ENCODE measurements at places on chromosomes 3 and 15.
A peak's percentile ranks its signal among the peaks of the same experiment; 100 is the strongest.

GRCh38 chr3:46539443-46540005 is 26.6 kb downstream of the LRRC2 start:
- DNase-seq = no peak

DNA sequence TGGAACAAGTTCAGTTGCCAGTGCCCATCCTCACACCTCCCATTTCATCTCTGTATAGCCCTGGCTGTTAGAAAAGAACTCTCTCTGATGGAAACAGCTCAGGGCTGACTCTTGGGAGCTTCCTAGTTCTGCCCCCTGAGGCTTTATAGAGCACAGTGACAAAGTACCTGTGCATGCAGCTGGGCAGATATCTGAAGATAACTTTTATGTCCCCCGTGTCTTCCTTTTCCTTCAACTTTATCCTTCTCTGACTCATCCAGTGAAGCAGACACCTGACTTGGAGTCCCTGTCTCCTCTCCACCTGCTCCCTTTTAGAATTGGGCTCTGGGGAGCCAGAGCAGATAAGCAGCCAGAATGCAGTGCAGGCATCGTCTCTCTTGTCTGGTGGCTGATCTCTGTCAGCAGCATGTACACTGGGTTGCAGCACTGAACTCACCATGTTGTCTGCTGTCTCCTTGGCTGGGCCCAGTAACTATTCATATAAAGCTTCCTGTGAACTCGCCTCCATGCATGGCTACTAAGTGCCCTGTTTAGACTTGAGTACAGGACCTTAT is 53.9 kb upstream of the PLXNA1 start:
- no peak for DNase-seq

GRCh38 chr3:158050461-158050860 is 55.8 kb downstream of the SHOX2 start:
- no peak for DNase-seq

DNA sequence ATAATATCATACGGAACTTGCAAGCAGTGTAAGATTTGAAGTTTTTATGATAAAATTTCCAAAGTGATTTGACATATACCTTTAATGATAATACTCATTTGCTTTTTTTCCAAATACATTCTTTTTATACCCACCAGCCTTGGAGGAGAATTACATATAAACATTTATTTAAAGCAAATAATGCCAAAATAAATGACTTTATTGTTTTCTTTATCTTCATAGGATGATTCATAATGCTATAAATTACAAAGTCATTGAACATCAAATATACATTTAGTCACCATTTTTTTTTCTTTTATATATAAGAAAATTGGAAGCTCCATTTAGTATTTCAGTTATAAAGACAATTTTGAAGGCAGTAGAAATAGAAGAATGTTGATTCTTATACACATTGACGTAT is 450.9 kb downstream of the NAALADL2 start:
- no peak for DNase-seq

- peak; percentile 25 for DNase-seq
Measured at GRCh38 chr15:87661454-87662355, 594.8 kb downstream of the NTRK3 start.

DNA sequence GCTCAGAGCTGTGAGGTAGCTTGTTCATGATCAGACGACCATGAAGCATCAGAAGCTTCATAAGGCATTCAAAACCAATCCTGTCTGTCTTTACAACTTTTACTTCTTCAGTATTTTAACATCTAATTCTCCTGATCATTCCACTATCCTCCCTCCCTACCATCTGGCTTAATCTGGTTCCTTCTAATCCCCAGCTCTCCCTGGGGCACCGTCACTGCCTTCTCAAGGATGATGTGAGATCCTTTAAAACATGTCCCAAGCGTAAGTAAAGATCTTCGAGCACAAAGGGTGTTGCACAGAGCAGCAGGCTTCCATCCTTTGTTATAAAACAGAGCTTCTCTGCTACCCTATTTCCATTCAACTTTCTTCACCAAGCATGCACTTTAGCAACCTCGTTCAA is 362.7 kb upstream of the ARRDC4 start:
- no peak for DNase-seq

DNA sequence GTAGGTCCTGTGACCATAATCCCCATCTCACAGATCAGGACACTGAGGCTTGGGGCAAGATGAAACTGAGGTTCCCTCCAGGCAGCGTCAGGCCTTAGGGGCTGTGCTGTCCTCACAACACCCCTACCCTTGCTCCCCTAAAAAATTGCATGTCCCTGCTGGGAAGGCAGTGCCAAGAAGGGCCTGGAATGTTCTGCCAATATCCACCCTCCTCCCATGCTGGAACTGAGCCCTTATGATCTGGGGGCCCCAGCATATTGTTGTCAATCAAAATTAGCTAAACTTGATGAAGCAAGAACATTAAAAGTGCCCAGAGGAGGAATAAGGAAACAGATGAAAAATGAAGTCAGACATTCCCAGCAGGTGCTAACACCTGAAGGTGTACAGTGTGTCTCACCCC is 13.4 kb upstream of the RTP3 start:
- DNase-seq = no peak

- no peak for DNase-seq
Measured at GRCh38 chr3:190902292-190902691, 39.8 kb upstream of the GMNC start.

- DNase-seq = no peak
Measured at GRCh38 chr3:151909681-151910405, 36.4 kb downstream of the SUCNR1 start.

GRCh38 chr3:12046406-12046805 is 42.2 kb downstream of the SYN2 start:
- no peak for DNase-seq

DNA sequence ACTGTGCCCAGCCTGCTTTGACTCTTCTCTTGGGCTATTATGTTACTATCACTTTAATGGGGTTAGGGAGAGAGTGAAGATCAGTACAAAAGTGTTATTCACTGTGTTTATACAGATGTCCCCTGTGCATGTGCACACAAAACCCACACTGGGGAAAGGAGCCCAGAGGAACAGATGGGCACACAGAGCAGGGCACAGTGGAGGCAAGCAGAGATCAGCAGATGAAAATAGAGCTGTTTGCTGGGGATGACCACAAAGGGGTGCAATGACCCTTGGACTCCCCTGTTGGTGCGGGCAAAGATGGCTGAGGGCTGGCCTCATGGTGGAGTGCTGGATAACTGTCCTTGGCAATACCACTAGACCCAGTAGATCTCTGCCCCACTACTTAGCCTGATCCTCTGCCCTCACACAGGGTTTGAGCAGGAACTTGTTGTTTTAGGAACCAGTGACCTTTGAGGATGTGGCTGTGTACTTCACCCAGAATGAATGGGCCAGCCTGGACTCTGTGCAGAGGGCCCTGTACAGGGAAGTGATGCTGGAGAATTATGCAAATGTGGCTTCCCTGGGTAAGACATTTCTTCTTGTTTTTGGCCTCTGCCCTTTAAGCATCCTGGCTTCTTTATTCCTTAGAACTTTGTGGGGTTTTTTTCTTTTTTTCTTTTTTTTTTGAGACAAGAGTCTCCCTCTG is 5.3 kb downstream of the ZNF620 start:
- DNase-seq = no peak

GRCh38 chr15:48592221-48592731 is 53.2 kb downstream of the FBN1 start:
- no peak for DNase-seq

- no peak for DNase-seq
Measured at GRCh38 chr15:81117136-81117535, 16.9 kb upstream of the CFAP161 start.

- no peak for DNase-seq
Measured at GRCh38 chr15:70308011-70308734, 210.5 kb upstream of the TLE3 start.

GRCh38 chr15:66238318-66238717 is 15.2 kb downstream of the MEGF11 start:
- no peak for DNase-seq

DNA sequence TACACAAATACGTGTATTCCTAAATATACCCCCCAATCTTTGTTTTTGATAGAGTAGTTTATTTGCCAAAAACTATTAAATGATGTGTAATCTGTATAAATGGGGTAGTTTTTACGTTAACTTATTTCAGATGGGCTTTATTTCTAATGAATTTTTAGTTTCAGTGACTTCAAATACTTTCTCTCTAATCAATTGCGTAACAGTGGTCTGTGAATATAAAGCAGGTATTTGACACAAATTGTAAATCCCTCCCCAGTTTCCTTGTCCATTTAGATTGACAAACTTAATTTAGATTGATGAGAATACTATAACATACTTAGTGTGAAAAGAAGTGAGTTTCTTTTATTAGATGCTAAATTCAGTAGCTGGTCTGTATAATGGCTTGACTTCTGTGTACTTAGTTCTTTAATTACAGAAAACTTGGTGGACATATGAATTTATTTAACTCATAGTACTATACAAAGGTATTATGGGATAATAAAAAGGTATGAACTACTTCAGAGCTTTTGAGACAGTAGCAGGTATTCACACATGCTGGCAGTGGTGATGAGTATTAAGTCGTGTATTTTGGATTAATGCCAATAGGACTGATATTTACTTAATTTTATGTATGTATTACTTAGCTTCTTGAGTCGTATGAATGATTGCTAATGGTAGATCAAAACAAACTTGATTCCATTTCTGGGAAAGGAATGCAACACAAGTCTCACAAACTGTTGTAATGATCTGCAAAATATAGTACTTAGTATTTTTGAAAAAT is 81.6 kb downstream of the STT3B start:
- no peak for DNase-seq

- no peak for DNase-seq
Measured at GRCh38 chr3:87201727-87202126, 25.4 kb upstream of the CHMP2B start.

DNA sequence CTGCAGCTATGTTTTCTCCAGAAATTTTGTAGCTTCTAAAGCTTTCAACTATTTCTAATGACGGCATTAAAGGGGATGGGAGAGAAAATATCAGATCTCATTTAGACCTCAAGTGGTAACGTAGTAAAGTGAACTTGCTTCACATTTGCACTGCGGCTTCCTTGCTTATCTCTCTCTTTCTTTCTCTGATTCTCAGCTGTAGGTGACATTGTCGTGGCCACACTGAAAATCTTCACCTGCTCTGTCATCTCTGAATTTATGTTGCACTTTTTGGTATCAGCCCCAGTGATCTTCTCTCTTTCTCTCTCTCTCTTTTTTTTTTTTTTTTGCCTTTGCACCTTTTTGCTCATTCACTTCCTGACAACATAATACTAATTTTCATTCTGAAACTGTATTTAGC is 254.1 kb upstream of the SATB1 start:
- no peak for DNase-seq

- DNase-seq = no peak
Measured at GRCh38 chr15:98330692-98331435, 317.5 kb upstream of the IGF1R start.

DNA sequence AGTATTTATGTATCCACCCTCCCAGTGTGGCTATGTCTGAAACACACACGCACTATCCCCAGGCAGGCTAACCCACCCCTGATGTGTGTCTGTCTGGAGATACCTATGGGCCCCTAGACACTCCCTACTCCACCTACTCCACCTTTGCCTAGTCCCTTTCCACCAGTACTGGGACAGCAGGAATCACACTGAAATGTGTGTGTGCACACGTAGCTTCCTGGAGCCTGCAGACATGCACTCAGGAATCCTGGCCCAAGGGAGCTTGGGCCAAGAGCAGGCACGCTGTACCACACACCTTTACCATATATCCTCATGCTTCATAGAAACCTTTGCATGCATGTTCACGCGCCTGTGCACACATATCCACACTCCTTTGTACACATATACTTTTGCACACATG is 6.9 kb upstream of the PTH1R start:
- no peak for DNase-seq

DNA sequence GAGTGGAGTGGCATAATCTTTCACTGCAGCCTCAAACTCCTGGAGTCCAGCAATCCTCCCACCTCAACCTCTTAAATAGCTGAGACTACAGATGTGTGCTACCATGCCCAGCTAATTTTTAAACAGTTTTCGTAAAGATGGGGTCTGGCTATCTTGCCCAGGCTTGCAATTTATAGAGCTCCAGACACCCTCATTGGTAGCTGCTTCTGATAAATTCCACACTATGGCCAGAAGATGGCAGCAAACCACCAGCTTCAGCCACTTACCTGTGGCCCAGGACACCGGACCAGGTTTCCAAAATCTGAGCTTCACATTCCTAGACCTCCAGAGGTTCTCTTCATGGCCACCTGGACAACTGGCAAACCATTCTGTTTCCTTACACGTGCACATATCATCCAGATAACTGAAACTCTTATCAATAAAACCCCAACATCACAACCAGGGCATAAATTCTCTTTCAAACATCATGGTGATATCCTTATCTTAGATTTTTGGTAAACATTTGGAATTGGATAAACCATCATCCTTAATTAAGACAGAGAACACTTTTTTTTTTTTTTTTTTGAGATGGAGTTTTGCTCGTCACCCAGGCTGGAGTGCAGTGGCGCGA is 28.9 kb downstream of the FBXW12 start:
- peak; percentile 56 for DNase-seq

GRCh38 chr3:99579246-99579645 is 59.1 kb upstream of the COL8A1 start:
- no peak for DNase-seq

- DNase-seq = no peak
Measured at GRCh38 chr3:130711565-130712324, 34.9 kb downstream of the PIK3R4 start.

GRCh38 chr3:13236557-13237173 is 163.4 kb upstream of the IQSEC1 start:
- DNase-seq = no peak

DNA sequence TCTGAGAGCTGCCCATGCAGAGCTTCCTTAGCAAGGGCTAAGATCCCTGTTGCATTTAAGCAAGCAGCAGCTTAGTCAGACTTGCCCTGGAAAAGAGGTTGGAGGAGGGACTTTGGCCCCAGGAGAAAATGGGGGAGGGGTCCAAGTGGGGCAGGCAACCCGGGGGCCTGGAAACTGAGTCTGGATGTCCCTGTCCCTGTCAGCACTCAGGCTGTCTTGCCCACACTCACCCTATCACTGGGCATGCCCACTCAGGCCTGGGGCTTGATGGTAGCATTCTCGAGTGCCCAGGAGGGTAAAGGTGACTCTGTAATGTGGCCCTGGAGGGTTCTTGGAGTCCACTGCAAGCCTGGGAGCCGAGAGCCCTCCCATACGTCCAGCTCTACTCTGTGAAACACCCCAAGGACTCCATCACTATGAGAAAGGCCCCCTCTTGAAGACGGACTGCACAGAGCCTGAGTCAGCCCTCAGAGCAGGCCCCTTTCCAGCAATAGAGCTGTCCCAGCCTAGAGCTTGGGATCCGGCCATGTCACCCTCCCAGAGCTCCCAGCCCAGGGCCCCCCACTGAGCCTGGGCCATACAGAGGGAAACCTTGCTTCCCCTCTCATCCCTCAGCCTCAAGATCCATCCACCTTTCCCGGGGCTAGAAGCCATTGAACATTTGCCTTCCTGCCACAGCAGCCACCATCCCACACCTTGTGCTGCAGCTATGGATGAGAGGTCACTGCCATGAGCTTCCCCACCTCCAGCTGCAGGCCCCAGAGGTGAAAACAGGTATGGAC is 13.4 kb downstream of the MYL3 start:
- peak; percentile 18 for DNase-seq

GRCh38 chr15:74365598-74366445 is 1.6 kb downstream of the CYP11A1 start:
- peak; percentile 87 for DNase-seq
